ENCODE measurements at places on chromosomes 2 and 18. TPM values are rescaled to one million over a fixed set of nuclear protein-coding genes. Genes with fewer than 3 reads are reported as not detected.

- DNase-seq: no peak
Measured at GRCh38 chr2:138365581-138365980, 136.0 kb upstream of the SPOPL start.

DNA sequence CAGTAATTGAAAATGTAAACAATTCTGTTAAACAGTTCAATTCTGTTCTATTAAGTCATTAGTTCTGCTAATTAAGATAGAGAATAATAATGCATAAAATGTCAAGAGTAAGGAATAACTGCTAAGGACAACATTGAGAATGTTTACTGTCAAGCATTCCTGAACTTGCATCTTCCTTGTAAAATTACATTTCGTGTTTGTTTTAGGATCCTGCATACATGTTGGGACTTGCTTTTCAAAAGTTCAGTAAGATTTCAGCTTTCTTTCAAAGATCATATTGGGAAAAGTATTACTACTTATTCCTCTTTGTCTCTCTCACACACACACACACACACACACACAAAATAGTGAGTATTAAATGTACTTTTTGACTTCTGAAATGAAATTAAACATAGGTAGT, 20.5 kb downstream of the DYNC1I2 start:
- no peak for DNase-seq

DNA sequence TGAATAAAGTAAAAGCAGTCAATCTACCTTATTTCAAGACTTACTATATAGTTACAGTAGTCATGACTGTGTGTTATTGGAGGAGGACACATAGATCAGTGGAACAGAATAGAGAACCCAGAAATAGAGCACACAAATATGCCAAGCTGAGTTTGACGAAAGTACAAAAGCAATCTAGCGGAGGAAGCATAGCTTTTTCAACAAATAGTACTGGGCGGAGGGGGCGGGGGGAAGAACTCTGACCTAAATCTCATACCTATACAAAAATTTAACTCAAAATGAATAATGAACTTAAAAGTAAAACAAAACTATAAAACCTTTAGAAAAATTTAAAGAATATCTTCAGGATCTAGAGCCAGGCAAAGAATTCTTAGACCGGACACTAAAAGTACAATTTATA, 139.1 kb downstream of the AGPS start:
- DNase-seq: no peak

DNA sequence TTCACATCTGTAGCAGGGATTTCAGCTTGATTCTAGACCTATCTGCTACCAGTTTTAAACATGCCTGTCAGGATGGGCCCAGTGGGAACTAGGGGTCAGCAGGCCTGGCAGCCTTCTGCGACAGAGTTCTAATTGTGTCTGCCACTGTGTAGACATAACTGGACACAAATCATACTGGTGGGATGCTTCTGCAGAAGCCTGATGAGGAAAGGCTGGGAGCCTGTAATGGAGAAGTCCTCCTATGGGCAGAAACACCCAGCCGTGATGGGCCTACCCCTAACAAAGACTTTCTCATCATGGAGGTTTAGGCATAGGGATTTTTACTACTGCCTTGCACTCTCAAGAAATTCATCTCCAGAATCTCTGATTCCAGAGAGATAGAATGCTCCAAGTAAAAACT, 166.9 kb downstream of the PDE11A start:
- no peak for DNase-seq

GRCh38 chr18:32405588-32405987, 65.1 kb downstream of the GAREM1 start:
- no peak for DNase-seq

TNFRSF11A gene
- 1.8 TPM for total RNA-seq

Data from pancreas (tissue), 10 donors.